KG1 (cell line): ENCODE measurements at places on chromosomes 16 and 17.

DNA sequence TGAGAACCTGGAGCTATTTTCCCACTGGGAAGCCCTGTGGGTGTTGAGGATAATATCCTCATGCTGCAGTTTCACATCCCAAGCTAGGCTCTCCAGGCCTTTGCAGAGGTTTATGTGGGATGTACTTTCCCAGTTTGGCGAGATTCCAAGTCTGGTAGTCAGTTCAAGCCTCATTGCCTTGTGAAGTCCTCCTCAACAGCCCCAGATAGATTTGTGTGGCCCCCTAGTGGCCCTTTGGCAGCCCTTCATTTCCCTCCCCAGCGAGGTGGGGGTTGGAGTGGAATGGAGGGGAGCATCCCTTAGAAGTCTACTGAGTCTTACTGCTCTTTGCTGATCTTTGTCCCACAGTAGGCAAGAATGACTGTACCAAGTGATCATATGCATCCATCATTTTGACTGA lies 137.9 kb downstream of the CDH11 start:
- DNase-seq = no peak

DNA sequence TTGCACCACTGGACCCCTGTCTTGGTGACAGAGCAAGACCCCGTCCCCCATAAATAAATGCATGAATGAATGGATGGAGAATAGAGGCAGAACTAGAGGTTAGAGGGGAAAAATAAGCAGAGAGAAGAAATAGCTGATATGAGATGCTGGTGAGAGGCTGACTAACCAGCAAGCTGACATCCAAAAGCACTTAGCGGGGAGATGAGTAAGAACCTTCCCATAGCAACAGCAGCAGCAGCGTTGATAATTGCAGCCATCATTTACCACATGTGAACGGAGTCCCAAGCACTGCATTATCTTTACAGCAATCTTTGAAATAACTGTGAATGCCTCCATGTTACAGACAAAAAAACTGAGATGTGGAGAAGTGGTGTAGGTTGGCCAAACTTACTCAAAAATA lies 777.3 kb upstream of the EEF2KMT start:
- DNase-seq = no peak

DNA sequence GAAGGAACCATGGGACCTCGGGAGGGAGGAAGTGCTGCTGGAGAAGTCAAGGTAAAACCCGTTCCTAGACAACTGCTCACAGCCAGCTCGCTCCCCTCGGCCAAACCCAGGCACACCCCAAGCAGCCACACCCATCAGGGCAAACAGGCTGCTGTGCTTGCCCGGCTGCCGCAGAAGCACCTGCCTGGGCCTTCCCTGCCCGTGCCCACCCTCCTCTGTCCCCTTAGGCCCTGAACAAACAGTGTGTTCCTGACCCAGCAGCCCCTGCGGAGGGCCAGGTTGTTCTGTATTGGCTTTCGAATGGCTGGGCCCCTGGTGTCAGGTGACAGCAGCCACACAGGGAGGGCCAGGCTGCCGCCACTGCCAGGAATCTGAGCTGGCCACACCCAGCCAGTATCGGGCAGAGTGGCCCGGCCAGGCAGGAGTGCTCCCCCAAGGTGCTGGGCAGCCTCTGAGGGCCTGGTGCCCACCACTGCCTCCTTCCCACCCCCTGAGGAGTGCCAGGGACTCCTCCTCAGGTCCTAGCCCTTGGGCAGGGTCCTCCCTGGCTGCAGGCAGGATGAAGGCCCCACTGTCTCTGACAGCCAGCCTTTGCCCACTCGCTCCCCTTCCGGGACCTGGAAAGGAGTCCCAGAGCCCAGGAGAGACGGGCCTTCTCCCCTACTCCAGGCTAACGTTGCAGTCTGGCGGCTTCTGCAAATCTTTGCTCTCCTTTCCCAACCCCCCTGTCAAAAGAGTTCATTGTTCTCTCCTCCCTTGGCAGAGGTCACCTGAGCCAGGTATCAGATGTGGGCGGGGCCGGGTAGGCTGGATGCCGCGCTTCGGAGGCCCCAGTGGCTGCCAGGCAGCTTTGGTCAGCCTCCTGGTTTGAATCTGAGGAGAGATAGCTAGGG lies 24.0 kb downstream of the LLGL2 start:
- DNase-seq = no peak

GRCh38 chr16:81928975-81929374 lies 82.3 kb downstream of the SDR42E1 start:
- DNase-seq = no peak

GRCh38 chr16:57038166-57038565 lies 48.8 kb downstream of the NLRC5 start:
- DNase-seq = no peak

- DNase-seq = no peak
Measured at GRCh38 chr16:23902748-23903414, 67.1 kb downstream of the PRKCB start.

GRCh38 chr16:84544031-84544773 lies 39.7 kb upstream of the MEAK7 start:
- no peak for DNase-seq

GRCh38 chr16:65817799-65818198 lies 548.7 kb upstream of the CDH5 start:
- no peak for DNase-seq

- no peak for DNase-seq
Measured at GRCh38 chr17:6506679-6507231, 49.6 kb downstream of the PITPNM3 start.

DNA sequence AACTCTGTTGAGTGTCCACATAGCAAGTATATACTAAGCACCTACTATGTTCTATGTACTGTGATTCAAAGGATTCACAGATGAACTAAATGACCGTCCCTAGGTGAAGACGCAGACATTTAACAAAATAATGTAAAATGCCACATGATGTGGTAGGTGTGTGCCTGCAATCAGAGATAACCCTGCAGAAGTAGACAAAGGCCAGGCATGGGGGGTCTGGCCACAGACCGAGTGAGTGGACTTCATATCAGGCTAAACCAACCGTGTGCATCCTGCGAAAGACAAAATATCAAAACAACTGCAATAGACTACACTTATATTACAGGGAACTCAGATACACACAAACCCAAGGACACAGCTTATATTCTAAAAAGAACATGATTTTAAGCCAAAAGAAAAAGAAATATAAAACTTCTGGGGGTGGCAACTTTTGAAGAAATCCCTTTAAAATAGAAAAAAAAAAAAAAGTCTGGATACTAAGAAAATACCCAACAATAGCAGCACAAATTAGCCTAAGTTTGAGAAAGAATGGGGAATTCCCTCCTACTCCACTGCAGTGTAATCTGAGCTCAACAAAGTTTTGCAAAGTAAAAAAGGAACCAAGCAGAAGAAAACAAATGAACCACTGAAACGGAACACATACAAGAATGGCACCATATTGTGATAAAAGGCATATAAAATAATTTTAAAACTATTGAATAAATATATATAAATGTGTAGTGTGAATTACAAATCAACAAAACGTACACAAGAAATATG lies 12.3 kb downstream of the HSDL1 start:
- DNase-seq = no peak

- no peak for DNase-seq
Measured at GRCh38 chr17:8341456-8341855, 1.8 kb downstream of the ODF4 start.

DNA sequence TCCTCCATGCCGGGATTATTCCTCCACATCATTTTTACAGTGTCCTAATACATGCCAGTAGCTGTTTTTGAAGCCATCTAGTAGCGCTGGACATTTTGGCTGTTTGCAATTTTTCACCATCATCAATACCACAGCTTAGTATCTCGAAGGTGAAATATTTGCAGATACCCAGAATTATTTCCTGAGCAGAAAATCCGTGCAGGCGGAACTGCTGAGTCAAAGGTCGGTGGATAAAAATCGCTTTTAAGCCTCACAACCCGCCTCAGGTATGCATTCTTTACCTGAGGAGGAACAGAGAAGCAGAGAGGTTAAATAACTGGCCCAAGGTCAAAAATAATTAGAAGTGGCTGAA lies 584 bp upstream of the TNRC6A start:
- DNase-seq = no peak

GRCh38 chr17:740240-741017 lies 8.0 kb downstream of the TLCD3A start:
- DNase-seq = no peak

DNA sequence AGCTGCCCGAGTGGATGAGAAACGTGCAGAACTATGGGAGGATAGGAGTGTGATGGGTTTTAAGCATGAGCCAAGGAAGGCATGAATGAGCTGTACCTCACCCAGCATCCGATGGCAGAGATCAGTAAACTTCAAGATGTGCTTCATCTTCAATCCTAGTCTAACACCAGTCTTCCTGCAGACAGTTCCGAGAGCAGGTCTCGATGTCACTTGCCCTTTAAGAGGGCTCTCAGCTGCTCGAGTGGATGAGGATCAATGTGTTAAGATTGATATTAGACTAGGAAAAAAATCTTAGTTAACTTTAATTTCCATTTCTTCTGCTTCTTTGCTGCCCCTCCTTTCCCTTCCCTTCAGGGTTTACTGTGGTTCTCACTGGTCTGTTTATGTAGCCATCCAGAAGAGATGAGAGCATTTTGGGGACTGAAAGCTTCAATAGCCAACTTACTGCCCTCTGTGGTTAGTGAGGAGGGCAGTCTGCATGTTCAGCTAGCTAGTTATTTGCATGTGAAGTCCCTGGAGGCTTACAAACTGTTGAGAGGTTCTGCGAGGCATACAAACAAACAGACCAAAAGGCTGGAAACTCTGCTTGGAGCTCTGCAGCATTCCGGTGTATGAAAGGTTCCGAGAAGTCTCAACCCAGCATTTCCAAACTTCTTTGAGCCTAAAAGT lies 15.3 kb downstream of the KLHL36 start:
- DNase-seq = no peak

GRCh38 chr17:4840893-4841242 lies 7.7 kb downstream of the MINK1 start:
- no peak for DNase-seq

- DNase-seq = no peak
Measured at GRCh38 chr16:27839419-27839818, 224.1 kb downstream of the GSG1L start.

GRCh38 chr16:77509796-77510195 lies 75.0 kb upstream of the ADAMTS18 start:
- no peak for DNase-seq

DNA sequence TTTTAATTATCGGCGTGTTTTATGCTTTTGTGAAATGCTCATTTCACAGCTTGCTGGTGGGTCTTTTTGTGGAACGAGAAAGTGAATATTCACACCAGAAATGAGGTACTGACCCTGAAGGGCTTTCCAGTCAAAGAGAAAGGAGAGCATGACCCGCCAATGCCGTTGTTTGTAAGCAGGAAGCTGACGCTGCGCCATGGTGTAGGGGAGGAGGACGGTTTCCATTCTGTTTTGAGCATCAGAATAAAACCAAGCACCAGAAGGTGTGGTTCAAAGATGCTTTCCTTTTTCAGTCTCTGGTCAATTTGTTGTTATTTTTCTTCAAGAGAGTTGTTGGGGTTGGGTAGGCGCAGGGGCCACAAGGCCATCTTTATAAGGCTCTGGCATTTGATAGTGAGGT lies 669.3 kb downstream of the WWOX start:
- no peak for DNase-seq

DNA sequence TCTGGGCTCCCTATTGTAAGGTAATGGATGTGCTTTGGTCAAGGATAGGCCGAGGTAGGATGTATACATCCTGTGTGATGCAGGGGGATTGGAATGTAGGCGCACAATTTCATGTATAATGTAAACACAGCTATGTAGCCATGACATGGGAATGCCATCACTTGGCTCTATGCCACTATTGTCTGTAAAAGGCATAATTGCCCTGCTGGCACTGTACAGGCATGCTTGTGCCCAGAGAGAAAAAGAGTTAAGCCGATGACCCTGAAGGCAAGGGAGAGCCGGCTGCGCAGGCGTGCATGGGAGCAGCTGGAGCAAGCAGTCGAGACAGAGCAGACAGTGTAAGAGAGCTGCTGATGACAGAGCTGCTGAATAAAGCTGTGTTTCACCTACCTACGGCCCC lies 212.5 kb upstream of the CPHXL start:
- DNase-seq = no peak

DNA sequence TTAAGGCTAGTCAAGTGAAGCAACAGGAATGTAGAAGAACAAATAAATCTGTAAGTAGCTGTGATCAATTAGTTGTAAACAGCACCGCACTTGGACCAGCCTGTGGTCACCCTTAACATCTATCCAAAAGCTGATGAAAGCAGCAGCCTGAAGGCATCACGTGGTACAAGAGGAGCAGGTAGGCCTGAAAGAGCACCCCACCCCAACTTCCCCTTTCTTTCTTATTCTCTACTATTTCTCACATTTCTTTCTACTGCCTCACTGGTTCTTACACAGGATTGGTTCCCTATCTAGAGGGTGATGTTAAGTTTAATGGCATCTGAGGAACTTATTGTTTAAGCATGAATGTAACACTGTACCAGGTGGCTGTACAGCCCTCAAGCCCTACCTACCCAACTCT lies 42.6 kb upstream of the CLEC18B start:
- no peak for DNase-seq

- DNase-seq = no peak
Measured at GRCh38 chr17:67164302-67164701, 80.7 kb downstream of the HELZ start.

DNA sequence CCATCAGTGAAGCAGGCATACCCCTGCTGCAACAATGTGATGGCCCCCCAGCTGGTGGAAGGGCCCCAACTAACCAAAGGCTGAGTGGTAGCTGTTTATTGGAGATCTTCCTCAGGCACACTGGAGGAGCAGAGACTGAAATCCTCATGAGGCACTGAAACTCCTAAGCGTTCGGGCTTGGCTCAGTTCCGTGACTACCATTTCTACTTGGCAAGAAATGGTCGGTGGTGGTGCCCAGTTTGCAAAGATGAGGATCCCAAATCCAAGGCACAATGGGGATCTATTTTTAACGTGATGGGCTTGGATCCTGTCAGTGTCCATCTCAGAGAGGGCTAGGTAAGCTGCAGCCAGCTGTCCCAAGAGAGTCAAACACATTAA lies 82.8 kb downstream of the TNFRSF13B start:
- DNase-seq = no peak

GRCh38 chr16:56980201-56980535 lies 9.2 kb upstream of the NLRC5 start:
- DNase-seq = no peak

GRCh38 chr17:76076765-76077583 lies 2.0 kb upstream of the ZACN start:
- no peak for DNase-seq

GRCh38 chr17:30173649-30174048 lies 57.0 kb downstream of the NSRP1 start:
- no peak for DNase-seq
